ENCODE measurements at places on chromosomes 2 and 18.

- no peak for DNase-seq
Observed at GRCh38 chr2:173249661-173250641, 104.7 kb upstream of the CDCA7 start.

- DNase-seq: peak; percentile 23
Observed at GRCh38 chr2:59277671-59278070, 1036.5 kb upstream of the FANCL start.

- DNase-seq: no peak
Observed at GRCh38 chr2:188897096-188897495, 77.1 kb upstream of the COL3A1 start.

DNA sequence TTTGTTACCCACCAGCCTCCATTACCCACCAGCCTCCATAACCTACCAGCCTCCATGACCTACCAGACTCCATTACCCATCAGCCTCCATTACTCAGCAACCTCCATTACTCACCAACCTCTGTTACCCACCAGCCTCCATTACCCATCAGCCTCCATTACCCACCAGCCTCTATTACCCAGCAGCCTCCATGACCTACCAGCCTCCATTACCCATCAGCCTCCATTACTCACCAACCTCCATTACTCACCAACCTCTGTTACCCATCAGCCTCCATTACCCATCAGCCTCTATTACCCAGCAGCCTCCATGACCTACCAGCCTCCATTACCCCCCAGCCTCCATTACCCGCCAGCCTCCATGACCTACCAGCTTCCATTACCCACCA, 133.3 kb upstream of the HS6ST1 start:
- DNase-seq: no peak

GRCh38 chr18:28757466-28758008, 580.6 kb upstream of the CDH2 start:
- peak; percentile 60 for DNase-seq

Data from PC-3 (cell line).